ENCODE measurements at places on chromosomes 3 and 15.

GRCh38 chr3:28114893-28115292, 126.5 kb upstream of the CMC1 start:
- no peak for DNase-seq

- DNase-seq = no peak
These were observed 14.4 kb downstream of the CGGBP1 start for GRCh38 chr3:88044411-88044810.

GRCh38 chr3:111961461-111962164, 17.2 kb upstream of the ABHD10 start:
- no peak for DNase-seq

DNA sequence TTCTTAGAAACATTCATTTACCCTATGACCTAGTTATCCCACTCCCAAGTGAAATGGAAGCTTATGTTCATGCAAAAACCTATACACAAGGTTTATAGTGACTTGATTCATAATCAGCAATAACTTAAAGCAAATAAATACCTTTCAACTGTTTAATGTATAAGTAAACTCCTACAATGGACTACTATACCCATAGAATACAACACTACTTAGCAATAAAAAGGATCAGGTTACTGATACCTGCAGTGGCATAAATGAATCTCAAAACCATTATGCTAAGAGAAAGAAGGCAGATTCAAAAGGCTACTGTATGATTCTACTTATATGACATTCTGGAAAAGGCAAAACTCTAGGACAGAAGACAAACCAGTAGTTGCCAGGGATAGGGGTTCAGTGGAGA, 8.3 kb upstream of the POLR2M start:
- no peak for DNase-seq
